ENCODE measurements at places on chromosomes 6 and 20. TPM values are rescaled to one million over a fixed set of nuclear protein-coding genes. Genes with fewer than 3 reads are reported as not detected.

The ADGRF5 gene
- total RNA-seq = 15.9 TPM

The PDE7B gene
- total RNA-seq = 23.9 TPM

The VWA7 gene
- total RNA-seq = 0.36 TPM

The TBX18 gene
- total RNA-seq = 27.1 TPM

The ELOVL2 gene
- total RNA-seq = 0.16 TPM

The PLN gene
- 0.27 TPM for total RNA-seq

The CCDC170 gene
- 0.82 TPM for total RNA-seq

The RAET1G gene
- total RNA-seq = 0.82 TPM

The GRM1 gene
- under 0.01 TPM for total RNA-seq

Measured in fibroblast of the aortic adventitia (primary cell).